ENCODE measurements at places on chromosomes 2 and 18.
A peak's percentile ranks its signal among the peaks of the same experiment; 100 is the strongest.

DNA sequence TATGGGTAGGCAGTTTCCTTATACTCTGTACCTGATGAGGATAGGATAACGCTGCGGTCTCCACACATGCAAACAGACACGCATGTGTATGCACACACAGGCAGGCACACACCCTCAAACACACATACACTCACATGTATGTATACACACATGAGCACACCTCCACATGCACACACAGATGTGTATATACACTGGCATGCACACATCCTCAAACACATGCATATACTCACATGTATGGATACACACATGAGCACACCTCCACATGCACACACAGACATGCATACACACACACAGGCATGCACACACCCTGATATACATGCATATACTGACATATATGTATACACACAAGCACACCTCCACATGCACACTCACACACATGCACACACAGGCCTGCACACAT, 267.8 kb upstream of the HDAC4 start:
- no peak for DNase-seq

GRCh38 chr18:34659579-34660517, 50.2 kb upstream of the DTNA start:
- peak; percentile 79 for DNase-seq

- no peak for DNase-seq
Measured at GRCh38 chr2:64727843-64728463, 74.2 kb upstream of the SERTAD2 start.

DNA sequence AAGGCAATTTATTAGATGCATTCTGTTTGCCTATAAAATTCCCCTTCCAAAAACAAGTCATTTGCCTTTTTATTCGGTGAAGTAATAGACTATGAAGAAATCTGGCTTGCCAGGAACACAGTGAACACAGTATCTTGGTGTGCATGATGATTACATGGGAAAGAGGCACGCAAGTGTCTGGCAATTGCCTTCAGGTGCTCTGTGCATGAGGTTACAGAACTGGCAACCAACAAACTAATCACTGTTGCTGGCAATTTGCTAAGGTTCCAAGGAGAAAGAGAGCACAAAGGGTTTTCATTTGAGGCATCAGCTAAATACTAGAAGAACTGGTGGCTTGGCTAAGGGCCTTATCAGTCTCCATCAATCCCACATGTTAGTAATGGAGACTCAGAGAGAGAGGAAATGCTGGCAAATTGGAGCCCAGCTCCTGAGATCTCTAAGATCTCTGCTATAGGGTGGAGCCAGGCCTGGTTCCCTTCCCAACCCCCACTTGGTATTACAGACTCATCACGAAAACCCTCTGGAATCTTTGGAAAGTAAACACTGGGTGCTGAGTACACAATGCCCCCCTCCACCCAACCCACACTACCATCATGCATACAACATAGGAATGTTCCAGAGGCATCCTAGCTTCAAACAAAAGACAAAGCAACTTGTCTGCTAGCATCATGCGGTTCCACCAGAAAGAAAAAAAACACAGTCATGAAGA, 10.4 kb downstream of the RNF152 start:
- no peak for DNase-seq

DNA sequence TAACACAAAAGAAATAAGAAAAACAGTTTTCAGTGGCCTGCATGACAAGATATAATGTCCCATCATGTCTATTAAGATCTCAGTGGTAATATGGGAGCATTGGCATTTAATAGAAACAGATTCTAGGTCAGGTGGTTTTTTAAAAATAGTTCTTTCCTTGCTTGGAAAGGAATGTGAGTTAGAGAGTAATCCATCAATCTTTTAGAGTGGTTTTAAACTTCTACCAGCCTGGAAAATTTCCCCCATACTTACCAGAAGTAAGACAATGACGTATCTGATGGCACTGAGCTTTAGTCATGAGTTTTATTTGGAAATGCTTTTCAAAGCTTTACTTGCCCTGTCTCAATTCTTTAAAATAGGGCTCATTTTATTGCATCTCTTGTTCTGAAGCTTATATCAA, 441.7 kb upstream of the SMIM21 start:
- no peak for DNase-seq

DNA sequence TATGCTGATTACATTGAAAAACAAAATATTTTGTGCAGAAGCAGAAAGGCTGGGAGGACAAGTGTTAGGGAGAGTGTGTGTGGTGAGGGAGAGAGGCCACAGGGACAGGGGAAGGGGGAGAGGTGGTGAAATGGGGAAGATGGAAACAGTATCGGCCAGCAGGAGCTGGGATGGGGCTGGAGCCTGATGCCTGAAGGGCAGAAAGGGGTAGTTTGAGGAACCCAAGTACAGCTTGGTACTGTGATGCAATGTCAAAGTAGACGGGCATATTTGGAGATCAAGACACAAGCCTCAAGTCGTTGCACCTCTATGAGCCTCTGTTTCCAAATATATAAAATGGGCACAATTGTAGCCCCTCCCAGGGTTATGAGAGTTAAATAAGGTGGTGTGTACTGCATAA, 152.1 kb downstream of the LPIN1 start:
- DNase-seq = no peak

DNA sequence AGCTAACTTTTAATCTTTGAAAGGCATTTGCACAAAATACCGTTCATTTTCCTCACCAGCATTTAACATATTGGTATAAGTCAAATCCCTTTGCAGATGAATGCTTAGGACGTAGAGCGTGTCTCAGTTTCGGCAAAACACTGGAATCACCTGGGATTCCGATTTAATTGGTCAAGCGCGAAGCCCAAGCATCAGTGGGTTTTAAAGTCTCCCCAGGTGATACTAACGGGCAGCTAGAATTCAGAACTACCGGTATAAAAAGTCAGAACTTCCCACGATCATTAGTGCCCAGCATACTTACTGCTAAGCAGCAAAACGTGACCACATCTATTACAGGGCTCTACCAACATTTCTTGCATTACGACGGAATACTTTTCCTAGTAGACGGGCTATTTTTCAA, 24.6 kb downstream of the ALPK2 start:
- no peak for DNase-seq

GRCh38 chr2:129922571-129923264, 56.7 kb upstream of the RAB6C start:
- DNase-seq = no peak

DNA sequence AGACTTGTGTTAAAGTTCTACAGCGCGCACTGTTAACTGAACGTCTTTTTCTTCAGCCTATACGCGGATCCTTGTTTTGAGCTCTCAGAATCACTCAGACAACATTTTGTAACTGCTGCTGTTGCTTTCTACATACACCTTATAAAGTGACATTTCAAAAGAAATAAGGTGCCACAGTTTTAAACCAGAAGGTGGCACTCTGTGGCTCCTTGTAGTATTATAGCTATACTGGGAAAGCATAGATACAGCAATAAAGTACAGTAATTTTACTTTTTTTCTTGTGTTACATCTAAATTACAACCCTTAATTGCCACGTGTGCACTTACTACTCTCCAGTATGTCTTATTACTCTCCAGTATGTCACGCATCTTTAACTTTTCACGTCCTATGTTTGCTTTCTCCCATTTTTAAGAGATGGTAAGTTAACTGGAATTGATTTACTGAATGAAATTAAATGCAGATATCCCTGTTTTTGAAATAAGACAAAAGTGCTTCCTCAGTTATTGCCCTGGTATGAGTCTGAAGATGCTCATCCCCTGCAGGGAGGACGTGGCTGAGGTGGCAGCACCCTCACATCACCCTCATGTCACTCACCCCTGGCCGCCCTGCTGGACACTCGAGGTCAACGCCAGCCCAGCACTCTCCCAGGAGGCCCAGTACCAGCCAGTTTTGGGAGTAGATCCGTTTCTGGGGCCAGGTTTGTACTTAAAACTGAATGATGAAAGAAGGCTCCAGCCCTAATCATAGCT, 37.8 kb downstream of the GORASP2 start:
- no peak for DNase-seq

- DNase-seq = no peak
Measured at GRCh38 chr2:74439803-74440377, 1.8 kb downstream of the RTKN start.

- no peak for DNase-seq
Measured at GRCh38 chr2:174965992-174966744, 39.0 kb downstream of the CHN1 start.

- DNase-seq = no peak
Measured at GRCh38 chr2:85582492-85582891, 1.7 kb upstream of the VAMP5 start.

DNA sequence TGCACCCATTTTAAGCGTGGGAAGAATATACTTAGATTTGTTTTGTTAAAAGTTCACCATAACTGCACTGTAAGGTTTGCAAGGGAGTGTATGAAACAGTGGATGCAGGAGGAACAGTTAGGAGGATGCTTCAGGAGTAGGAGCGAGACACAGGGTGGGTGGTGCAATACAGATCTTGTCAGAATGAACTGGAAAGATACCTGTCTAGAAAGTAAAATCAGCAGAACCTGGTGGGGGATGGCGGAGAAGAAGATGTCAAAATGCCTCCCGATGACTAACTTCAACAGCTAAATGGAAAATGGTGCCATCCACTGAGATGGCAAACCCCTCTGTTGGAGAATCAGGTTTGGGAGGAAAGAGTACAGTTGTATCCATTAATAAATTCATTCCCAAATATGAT, 18.2 kb downstream of the LANCL1 start:
- DNase-seq = no peak

GRCh38 chr2:234973008-234973407, 21.2 kb downstream of the SH3BP4 start:
- DNase-seq = no peak

DNA sequence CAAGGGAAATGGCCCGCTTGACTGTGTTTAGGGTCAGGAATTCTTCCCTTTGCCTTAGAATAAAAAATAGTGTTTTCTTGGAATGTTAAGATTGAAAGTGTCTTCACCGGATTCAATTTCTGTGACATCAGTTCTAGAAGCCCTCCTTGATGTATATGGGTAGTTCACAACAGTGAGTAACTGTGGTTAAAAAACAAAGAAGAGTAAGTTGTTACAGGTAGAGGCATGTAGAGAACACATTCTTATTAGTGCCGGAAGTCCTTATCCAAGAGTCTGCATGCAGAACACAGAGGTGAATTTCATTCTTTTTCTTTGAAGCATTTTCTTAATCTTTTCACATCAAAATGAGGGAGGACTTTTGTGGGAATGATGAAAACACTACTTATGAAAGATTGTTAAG, 105.5 kb downstream of the FMNL2 start:
- no peak for DNase-seq
